ENCODE measurements at places on chromosomes 1 and 21.

DNA sequence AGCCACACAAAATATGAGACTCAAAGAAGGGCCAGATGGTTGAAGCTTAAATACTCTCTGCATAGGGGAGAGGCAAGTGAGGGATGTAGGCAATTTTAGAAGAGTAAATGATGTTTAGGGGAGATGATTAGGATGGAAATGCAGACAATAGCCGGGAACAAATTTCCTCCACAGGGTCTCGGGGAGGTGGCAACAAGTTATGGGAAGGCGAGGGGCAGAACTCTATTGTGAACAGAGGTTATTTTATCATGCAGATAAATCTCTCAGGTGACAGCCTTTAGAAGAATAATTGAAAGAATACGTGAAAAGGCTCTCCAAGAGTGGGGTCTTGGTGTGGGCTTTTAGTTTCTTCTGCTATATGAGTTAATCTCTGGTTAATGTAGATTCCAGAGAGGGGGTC lies 166.7 kb downstream of the GALNT2 start:
- DNase-seq = no peak

DNA sequence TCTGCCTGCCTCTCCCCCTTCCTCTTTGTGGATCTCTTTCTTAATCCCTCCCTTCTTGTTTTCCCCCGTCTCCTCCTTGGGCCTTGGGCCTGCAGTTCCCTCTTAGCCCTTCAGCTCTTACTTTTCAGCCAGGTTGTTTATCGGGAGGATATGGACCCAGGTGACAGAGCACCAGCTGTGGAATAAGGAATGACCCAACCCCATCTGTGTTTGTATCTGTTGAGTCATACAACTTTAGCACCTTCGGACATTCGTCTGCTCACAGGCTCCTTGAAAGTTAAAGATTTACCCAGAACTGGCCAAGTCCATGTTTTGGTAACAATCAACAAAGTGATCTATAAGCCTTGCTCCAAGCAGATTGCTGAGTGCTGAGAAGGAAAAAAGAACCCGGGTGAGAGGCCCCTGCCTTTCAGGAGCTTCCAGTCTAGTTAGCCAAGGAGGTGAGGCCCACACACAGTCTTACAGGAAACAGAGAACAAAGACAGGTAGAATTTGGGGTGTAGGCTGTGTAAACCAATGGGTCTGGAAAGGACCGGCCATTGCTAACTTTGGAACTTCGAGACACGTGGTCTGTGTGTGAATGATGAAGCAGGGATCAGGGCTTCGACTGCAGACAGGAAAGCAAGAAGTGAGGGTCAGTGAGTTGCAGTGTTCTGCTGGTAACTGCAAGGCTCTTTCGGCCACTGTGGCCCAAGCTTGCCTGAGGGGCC lies 66.7 kb upstream of the F3 start:
- DNase-seq = no peak

DNA sequence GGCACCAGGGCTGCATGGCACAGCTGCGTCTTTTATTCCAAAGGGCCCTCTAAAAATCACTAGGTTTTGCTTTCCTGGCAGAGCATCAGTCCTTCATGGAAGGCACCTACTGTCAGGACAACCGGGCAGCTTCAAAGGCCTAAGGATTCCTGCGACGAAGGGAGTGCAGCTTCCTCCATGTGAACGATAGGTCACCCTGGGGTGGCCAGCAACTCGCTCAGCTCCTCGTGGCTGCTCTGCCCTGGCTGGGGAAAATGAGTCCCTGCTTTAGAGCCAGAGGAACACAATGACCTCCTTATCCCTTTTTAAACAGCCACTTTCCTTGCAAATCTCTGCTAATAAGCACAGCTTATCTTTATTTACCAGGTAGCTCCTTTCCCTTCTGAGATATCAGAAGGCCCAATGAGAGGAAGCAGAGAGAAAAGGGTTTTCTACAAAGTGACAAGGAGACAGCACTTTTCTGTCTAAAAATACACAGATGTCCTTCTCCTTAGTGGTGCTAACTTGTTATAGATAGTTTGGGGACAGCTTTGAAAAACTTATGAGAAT lies 71.6 kb upstream of the SMYD2 start:
- DNase-seq = no peak

- DNase-seq = no peak
Measured at GRCh38 chr1:234603221-234604204, 6.5 kb downstream of the IRF2BP2 start.

- DNase-seq = no peak
Measured at GRCh38 chr21:38825269-38825668, 19.5 kb downstream of the ETS2 start.

DNA sequence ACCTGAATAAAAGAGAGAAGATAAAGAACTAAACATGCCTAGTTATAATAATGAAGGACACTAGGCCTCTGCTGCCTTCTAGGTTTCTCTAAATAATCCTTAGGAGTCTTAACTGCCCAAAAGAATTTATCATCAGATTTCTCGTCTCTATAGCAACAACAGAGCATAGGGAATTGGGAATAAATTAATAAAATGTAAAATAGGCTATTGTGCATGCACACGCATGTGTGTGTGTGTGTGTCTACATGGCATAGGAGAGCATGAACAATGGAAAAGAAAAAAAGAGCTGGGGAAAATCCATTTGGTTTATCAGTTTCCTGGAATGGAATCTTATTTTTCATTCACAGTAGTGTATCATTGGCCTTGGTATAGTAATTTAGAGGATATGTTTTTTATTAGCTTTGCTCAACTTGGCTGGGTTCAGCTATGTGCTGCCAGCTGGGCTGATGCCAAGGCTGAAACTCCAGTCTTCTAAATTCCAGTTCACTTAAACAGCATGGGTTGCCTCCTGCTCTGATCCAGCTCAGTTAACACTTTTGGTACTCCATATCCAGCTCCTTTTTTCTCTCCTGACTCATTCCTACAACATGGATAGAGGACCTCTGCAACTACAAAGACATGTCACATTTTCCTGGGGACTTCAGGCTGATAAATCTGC lies 80.6 kb upstream of the SLFNL1 start:
- no peak for DNase-seq

GRCh38 chr1:19639999-19640362 lies 4.1 kb upstream of the NBL1 start:
- DNase-seq = no peak

DNA sequence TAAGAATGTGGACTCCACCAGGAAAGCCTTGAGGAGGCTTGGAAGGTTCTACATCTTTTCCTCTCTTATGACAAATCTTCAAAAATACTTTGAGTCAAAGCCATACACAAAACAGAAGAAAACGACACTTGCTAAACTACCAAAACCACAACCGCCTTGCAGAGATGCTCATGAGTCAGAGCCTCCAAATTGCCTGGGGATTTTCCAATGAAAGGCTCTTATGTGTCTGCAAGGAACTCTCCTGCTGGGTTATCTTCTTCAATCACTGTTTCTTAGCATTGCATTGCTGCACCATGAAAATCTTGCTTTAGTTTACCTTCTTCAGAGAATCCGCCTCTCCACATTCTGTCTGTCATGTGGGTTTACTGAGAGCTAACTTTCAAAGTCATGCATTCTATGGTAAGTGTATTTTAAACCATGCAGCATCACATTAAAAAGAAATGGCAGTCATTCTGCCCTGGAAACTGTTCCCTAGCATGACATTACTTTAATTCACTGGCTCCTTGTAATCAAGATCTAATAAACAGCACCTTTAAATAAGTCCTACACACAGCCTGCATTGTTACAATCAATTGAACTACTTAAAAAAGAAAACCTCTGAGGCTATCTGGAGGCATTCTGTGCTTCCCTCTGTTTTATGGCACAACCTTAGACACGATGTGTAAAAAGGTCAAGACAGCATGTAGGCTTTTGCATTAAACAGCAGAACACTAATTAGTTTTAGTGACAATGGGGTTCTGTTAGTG lies 210.0 kb upstream of the FOXD3 start:
- DNase-seq = no peak

DNA sequence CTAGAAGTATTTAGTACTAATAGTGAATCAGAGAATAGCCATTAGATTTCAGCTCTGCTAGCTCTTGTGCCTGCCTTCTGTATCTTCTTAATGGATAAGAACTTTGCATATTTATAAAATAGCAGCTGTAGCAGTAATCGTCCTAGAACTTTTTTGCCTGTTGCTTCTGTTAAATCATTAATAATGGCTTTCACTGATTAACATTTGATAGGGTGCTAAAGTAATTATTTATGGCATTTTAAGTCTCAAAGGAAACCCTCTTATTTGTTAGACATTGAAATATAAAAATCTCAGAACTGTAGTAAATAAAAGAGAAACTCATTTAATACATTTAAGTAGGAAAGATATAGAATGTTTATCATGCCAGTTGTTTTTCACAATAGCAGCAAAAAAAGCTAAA lies 27.0 kb downstream of the SPEN start:
- DNase-seq = no peak

DNA sequence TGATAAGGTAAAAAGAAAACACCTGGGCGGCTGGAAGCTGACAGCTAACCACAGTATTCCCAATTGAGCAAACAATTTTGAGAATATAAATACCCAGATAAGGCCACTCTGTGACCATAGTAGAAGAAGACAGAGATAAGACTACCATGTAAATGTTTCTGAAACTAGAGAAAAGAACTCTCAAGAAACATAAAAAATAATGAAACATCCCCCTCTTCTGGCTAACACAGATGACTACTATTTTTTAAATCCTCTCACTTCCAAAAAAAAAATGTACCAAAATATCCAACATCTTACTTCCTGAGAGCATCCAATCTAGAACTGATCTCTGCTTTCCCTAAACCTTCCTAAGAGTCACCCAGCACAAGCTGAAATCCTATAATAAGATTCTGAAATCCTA lies 125.9 kb downstream of the HFM1 start:
- DNase-seq = no peak

All from GM06990 (cell line).